ACHN (cell line): ENCODE measurements at places on chromosomes 2 and 18.

DNA sequence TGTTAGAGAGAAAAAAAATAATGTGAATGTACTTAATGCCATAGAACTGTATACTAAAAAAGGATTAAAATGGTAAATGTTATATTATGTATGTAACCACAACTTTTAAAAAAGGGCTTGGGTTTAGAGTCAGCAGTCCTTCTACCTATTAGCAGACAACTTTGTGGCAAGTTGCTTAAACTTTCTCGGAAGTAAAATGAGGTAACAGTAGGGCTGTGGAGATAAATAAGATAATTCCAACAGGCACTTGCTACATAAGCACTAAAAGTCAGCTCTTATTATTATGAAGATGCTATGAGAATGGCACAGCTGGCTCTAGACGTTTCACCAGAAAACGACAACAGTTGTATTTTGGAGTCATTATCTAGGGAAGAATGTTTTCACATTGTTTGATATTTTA is 31.3 kb downstream of the AAK1 start:
- no peak for DNase-seq

DNA sequence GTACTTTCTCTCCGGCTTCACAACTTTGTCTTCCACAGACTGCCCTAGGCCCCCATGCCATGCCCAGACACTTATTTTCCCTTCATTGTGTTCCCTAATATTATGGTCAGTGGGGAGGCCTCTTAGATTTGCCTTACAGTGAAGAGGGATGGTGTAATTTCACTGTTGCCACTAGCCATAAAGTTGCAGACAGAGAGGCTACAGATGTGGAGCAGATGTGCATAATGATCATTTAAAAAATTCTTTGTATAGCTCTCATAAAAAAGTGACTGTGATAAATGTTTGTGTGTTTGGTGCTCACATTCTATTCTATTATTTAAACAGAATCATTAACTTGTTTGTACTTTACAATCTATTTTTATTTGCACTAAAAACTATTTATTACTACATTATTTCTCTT is 67.5 kb upstream of the FN1 start:
- DNase-seq, result no peak

DNA sequence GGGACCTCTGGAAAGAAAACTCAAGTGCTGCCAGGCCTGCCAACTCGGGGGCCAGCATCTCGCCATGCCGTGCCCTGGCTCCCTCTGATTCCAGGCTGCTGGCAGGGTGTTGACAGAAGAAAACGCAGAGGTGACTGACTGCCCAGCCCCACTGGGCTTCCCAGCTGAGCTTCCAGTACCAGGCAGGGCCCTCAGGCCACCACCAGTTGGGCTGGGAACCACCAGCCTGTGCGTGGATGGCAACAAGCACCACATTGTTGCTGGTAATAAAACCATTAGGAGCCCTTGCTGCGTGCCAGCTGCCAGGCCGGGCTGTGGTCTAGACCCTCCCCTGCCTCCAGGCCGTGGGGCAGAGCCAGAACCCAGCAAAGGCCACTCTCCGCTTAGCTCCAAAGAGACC is 9.2 kb downstream of the DNMT3A start:
- no peak for DNase-seq

- DNase-seq, result no peak
Measured at GRCh38 chr2:137566387-137566786, 397.9 kb upstream of the HNMT start.

DNA sequence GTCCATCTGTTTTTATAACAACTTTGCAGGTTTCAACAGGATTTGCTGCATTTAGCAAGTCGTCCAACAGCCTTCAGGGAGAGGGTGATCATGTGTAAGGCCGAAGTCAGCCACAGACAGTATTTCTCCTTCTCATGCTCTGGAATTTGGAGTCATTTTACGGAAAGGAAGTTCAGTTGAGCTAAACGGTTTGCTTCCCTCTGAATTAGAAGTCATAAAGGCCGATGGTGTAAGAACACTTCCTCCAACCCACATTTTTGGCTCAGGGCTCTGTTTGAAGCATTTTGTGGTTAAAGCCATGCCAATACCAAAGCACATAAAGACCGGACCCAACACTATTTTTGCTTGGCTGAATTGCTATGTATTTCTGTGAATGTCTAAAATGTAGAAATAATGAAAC is 129.5 kb downstream of the TMEM182 start:
- no peak for DNase-seq
